ENCODE measurements at places on chromosomes 3 and 15.
A peak's percentile ranks its signal among the peaks of the same experiment; 100 is the strongest.

DNA sequence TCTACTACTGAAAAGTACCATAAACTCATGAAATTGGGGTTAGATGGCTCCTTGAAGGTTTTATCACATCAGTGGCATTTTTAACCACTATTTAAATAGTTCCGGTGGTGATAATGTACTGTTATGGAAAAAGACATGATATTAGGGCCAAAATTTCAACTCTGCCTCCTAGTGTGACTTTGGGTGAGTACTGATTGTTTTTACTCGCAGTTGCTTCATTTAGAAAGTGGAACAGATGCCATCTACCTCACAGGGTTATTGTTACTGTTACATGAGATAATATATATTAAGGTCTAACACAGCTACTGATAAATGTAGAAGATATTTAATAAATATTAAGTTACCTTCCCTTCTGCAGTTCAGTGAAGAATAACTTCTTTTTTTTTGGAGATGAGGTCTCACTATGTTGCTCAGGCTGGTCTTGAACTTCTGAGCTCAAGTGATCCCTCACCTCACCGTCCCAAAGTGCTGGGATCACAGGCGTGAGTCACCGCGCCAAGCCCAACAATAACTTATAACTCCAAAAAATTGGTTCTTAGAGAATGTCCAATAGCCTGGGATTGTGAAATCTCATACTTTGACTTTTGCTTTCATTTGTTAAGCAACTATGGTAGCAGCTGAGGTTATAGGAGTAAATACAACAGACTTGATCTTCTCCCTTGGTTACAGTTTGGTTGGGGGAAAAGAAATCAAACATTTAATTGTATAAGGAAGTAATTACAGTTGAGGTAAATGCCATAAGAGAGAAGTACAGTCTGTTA is 48.3 kb downstream of the MEF2A start:
- DNase-seq = no peak

DNA sequence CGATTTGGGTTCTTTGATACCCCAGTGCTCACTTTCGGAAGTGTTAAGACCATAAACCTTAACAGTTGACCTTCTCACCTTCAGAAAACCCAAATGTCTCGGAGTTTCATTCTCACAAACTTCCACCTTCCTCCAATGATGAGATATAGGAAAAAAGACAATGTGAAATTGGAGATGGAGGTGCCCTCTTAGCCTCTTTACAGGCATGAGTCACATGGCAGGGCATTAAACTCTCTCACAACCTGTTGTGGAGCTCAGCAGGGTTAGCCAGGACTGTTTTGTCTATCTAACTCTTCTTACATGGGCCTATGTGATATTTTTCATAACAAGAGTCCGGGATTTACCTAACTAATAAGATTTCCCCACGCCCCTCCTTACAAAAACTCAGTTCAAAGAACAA is 10.7 kb downstream of the AGTR1 start:
- no peak for DNase-seq

- DNase-seq = no peak
Measured at GRCh38 chr3:172038798-172039435, 461 bp upstream of the FNDC3B start.

DNA sequence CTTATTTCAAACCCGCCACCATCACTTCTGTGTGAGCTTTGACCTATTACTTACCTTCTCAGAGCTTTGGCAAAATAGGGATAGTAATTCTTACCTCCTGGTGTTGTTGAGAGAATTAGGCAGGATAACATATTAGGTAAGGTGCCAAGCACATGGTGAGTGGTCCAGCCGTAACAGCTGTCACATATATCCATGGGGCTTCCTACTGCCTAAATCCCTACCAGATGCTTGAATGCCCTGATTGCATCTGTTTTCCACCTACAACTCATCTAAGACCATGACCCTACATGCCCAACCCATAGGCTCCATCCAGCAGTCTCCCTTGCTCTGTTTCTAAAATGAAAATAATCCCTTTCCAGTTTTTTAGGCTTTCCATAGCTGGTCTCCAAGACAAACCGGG is 162.3 kb upstream of the NR2E3 start:
- DNase-seq = no peak

GRCh38 chr15:40637221-40637745 is 43.2 kb downstream of the KNL1 start:
- DNase-seq = no peak

DNA sequence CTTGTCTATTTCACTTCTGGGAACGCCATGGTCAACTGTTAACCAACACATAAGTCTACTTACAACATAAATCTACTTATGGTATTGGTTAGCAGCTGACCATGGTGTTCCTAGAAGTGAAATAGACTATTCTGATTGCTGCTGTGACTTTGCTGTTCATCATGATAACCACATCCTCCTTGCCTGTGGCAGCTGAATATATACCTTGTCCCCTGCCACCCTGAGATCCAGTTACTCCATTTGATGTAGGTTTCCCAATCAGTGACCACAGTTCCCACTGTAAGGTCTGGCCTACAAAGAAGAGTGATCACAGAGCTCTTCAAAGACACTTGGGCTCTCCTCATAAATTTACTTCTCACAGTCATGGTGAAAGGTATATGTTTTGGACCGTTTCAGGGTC is 66.8 kb upstream of the ALDH1A3 start:
- no peak for DNase-seq

DNA sequence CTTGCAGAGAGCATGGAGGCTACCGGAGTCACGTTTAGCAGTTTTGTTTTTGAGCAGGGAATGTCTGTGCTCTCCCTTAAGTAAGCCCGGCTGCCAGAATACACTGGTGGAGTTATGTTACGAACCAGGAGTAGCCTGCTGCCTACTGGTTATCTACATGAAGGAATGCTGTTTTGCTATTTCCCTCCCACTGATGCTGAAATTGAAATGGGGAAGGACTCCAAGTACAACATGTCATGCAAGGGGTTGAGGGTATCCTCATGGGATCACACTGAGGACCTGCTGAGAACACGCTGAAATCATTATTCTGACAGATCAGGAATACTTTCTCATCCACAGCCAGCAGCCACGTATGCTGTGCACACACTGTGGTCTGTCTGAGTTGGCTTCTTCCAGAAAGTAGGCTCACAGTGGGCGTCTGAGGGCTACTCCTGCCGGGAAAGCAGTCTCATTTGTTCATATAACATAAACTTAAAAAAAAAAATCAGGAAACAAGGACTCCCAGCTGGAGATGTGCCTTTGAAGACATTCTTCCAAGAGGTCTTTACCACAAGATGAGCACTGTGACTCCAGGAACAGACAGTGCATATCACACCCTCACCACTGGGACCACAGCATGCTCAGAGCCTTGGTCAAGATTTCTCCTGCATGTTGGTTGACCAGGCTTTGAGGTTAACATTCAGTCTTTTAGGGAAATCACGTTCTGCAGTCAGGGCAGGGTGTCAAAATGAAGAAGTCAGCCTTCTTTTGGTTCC is 300.4 kb upstream of the RASGRP1 start:
- DNase-seq = no peak

GRCh38 chr3:136109499-136109898 is 86.6 kb downstream of the MSL2 start:
- no peak for DNase-seq

DNA sequence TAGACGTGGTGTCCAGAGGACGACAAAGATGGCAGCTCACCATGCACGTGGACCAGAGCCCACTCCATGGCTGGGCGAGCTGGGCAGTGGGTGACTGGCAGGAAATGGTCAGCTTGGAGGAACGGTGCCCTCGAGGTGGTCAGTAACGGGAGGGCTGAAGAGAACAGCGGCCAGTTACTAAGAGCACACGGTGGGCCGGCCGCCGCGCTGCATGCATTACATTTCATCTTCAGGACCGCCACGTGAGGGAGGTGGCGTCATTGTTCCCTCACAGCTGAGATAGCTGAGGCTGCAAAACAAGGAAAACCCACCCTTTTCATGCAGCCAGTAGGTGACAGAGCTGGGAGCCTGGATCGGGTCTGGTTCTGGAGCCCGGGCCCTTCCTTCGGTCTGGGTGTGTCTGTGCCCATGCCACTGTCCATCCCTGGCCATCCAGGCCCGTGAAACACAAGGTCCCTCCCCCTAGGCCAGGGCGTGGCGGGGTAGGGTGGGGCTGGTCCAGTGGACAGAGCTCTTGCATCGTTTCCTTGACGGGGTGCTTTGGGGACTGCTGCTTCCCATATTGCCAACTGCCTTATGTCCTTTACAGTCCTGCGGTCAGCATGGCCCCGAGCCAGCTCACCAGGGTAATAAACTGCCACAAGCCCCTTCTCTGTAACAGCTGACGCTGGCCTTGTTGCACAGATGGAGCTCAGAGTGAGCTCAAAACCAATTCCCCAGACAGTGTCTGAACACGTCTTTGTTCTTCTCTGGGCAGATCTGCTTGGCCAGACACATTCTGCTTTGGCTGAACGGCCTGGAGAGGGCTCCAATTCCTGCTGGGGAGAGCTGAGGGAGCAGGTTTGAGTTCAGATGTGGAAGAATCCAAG is 51.8 kb downstream of the RGMA start:
- no peak for DNase-seq

GRCh38 chr3:150020527-150020926 is 49.8 kb upstream of the PFN2 start:
- DNase-seq = no peak

DNA sequence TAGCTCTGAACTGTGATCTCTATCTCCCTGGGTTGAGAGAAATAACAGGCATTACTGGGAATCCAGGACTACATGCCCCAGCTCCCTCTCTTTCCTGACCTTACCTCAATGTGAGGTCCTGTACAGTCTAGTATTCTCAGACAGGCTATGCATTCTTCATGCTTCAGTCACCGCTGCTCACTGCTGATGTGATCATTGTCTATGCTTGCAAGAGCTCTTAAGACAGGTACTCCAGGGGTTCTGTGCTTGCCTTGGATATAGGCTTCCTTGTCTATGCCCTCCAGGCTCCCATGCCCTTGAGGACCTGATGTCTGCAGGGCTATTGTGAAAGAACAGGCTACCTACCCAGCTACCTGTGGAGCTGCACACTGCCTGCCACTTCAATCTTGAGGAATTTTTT is 183.6 kb downstream of the MBNL1 start:
- DNase-seq = no peak

- DNase-seq = no peak
Measured at GRCh38 chr3:72728329-72728889, 119.8 kb downstream of the SHQ1 start.

DNA sequence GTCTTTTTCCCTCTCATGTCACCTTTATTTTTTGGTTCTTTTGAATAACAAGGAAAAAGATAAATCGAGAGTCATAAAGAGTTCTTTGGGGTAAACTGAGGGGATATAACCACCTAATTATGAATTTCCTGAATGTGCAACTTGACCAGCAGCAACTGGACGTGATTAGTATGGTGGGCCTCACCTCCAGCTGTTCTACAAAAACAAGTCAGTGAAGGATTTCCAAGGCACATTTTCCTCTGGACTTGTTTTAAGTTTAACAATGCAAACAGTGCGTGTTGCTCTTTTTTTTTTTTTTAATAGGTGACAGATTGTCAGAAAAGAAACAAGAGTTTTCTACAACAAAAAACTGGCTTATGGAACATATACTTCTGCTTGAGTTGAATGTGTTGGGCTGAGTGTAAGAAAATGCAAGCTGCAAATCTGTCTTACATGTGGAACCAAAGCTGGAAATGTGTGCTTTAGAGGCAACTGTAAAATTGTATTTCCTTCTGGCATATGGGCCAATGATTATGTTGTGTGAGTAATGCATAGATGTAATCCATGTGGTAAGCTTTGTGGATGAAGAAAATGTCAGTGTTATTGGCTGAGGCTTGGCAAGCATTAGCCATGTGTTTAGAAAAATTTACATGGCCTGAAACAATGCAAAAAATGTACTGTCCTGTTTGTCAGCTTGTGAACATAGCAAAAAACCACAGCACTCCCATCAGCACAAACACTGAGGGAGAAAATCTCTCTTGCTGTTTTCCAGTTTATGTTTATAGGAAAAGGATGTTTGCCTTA is 44.5 kb upstream of the FNDC3B start:
- DNase-seq = no peak

GRCh38 chr3:158742871-158743663 is 10.8 kb upstream of the RARRES1 start:
- DNase-seq = no peak

DNA sequence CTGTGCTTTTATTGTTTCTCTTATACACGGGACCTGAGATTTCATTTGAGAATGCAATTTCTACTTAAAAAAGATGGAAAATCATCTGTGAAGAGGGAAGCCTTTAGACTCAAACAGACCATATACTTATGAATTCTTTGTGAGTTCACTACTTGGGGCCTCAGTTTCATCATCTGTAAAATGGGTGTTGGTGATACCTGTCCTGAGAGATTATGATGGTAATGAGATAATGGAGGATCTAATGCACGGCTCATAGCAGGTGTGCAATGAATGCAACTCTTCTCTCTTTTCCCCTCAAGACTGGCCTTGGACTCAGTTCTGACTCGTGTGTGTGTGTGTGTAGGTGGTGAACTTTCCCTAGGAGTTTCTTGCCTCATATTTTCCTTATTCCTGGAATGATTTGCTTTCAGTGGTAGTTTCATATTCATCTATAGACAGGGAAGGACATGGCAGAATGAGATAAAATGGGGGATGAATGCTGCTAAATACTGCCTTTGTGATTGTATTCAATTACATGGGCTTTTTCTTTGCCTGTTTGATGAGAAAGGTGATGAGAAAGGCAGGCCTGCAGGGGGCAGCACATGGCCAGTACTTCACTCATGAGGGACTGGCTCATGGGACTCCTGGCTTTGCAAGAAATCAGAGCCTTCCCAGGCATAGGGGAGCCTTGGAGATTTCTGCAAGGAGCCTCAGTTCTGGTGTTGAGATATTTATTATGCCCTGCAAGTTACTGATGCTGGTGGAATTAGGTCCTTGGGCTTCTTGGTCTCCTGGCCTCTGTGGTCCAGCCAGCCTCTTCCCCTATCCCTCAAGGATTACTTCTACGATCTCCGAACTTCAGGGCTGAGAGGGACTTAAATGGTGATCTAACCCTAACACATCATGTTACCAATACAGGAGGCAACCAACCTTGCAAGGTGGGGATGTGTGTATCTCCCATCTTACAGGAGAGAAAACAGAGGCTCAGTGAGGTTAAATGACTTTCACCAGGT is 70.7 kb downstream of the RPLP1 start:
- peak; percentile 34 for DNase-seq

DNA sequence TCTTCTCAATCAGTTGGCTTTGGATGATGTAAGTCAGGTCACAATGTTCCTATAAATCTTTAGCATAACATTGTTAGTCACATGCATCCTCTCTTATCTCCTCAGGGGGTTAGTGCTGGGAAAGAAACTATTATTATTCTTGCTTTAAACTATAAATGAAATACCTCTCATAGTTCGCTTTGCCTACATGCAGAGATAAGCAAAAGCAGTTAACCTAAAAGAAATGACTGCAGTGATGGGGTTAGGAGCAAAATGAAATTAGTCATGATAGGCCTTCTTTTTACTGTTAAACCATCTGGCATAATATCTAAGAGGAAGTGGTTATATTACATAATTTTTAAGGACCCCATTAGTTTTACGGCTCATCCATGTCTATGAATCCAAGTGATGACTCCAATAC is 91.7 kb upstream of the IGSF10 start:
- no peak for DNase-seq
